ENCODE measurements at places on chromosomes 5 and 9.

DNA sequence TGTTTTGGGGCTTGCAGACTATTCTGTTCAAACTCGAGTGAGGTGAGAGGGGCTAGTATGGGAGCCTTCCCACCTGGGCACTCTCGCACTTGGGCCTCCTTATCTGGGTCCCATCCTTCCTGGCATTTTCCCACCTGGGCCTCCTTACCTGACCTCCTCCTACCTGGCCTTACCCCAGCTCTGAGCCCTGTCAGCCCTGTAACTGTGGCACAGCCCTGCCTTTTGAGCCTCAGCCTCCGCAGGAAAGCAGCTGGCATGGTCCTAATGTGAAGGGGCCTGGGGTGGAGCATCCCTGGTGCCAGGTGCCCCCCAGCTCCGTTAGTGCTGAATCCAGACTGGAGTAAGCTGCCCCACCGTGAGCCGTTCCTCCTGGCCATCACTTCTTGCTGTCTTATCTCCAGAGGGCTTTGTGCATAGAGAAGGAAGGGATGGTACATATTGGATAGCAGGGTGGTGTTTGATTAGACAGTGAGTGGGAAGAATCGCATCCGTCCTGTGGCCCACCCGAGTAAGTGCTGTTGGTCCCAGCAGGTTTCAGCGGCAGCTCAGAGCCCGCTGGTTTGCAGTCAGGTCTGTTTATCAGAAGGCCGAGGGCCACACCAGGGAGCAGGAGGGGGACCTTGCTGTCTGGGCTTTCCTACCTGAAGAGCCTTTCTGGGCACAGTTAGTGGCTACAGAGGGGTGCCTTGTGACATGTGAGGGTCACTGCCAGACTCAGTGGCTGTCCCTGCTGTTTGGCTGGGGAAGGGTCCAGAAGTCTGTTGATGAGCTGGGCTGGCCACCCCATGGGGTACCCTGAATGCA, 76.5 kb downstream of the WNK2 start:
- no peak for DNase-seq

DNA sequence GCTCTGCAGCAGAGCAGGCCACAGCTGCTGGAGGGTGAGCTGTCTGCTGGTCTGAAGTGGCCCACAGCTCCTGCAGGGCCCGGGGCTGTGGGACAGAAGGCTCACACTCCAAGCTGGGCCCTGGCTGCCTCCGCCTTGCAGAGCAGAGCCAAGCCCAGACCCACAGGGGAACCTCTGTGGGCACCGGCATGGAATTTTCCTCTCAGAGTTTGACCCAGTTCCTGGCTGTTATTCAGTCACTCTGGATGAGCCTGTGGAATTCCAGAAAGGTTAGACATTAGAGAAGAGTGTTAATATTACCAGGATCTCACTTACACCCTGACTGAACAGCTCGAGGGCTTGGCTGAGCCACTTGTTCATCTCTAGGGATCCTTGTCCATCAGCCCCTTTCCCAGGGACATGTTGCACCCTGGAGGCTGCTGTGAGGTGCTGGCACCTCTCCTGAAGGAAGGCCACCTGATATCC, 17.5 kb downstream of the IL9 start:
- no peak for DNase-seq

DNA sequence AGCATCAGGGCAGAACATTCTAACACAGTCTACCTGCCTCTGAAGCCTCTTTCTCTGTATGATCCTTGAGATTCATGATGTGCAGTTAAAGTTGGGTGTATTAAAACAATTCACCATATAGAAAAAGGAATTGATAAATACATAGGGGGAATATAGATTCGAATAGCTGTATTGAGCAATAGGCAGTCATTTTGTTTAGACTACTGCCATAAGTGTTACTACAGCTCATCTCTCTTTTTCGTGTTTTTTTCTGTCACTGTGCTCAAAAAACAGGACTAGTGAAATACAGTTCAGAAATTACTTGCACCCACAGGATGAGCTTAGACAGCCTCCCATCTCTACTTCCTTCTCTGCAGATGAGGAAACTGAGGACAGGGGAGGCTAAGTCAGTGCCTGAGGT, 144.6 kb upstream of the FBN2 start:
- DNase-seq = no peak

DNA sequence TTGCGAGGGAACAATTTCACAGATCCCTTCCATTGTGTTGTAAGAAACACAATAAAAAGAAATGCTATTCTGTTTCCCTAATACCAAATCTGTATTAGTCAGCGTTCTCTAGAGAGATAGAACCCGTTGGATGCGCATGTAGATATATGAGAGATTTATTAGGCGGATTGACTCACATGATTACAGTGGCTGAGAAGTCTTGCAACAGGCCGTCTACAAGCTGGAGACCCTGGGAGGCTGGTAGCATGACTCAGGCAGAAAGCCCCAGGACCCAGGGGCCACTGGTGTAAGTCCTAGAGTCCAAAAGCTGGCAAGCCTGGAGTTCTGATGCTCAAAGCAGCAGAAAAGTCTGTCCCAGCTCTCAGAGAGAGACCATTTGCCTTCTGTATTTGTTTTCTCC, 18.4 kb upstream of the IL17B start:
- no peak for DNase-seq

- DNase-seq = no peak
Measured at GRCh38 chr5:82809420-82810143, 267.6 kb downstream of the TMEM167A start.

DNA sequence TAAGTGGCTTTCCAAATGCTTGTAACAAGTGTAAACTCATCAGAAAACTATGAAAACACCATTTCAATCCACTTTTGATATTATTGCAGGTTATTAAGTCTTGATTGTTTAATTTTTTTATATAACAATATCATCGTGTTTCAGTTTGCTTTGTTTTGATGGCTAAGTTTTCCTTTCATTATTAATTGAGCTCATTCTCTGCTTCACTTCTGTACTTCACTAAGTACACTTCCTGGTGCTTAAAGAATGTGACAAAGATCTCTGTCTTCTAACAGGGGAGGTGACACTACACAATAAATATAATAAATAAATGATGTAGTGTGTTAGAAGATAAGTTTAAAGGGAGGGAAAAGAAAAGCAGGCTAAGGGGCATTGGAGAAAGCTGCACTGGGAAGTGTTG, 13.0 kb upstream of the RAD23B start:
- DNase-seq = no peak

GRCh38 chr9:32581512-32582143, 8.7 kb upstream of the NDUFB6 start:
- DNase-seq = no peak

DNA sequence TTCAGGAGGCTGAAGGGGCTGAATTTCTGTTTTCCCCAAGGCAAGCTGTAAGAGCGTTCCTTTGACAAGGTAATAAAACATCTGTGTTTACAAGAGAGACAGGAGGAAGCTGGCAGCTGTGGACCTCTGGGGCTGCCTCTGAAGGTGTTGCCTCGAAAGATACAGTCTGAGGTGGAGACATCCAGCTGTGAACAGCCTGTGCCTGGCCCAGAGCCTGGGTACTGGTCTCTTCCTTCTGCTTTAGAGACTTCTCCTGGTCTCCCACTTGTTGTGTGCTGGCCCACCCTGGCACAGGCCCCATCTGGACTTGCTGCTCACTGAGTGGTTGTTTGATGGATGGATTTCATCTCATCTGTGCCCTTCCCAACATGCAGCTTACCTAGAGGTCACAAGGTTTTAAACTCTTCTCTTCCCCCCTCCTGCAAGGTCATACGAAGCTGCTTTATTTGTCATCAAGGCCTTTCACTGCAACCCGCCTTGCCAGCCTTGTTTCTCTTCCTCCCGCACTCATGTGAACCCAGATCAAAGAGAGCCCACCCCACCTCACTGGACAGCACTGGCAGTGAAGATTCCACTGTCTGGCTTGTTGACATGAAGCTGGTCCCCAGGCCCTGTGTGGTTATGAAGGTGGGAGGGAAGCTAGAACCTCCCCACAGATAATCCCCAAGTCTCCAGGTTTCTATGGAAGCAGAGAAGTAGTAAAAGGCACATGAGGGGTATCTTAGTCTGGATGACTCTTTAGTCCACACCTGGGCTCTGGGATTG, 35.0 kb upstream of the ALDH1B1 start:
- DNase-seq = no peak

DNA sequence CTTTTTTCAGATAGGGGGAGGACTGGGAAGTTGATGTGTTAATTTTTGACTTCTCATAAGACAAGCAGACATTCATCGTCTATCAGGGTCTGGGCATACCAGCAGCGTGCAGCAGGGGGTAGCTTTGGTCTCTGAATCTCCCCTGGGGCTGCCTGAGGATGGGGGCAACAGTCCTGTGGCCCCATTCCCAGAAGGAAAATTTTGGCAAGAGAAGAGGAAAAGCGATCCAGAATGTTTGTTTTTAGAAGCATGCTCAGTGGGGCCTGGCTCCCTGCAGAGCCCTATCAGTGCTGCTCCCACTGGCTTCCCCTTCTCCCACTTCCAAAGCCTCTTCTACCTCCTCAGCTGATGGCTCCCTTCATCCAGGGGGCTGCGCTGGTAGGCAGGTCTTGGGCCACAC, 194.8 kb upstream of the IL12B start:
- DNase-seq = no peak

DNA sequence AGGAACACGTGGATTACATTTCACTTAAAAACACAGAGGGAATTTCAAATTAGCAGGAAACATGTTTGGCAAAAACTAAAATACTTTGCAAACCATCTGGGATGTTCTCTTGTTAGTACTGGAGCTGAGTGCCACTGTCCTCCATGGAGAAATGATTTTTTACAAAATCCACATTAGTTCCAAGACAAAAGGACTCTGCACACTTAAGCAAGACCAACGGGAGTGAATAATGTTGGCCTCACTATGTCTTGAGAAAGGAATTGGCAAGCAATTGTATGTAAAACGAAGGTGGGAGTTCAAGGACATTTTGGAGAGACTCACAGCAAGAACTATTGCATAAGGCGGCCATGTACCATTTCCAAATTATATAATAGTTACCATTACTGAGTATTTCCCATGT, 547.5 kb downstream of the EBF1 start:
- DNase-seq = no peak

GRCh38 chr5:32504989-32505596, 60.6 kb upstream of the ZFR start:
- no peak for DNase-seq

GRCh38 chr5:22928821-22929482, 75.8 kb upstream of the CDH12 start:
- no peak for DNase-seq

- no peak for DNase-seq
Measured at GRCh38 chr5:168286386-168286785, 5.1 kb upstream of the WWC1 start.

GRCh38 chr9:92476962-92477361, 5.3 kb downstream of the ASPN start:
- DNase-seq = no peak

- DNase-seq = no peak
Measured at GRCh38 chr9:20023210-20023905, 234.5 kb upstream of the SLC24A2 start.

- DNase-seq = no peak
Measured at GRCh38 chr5:155049569-155050383, 36.2 kb downstream of the KIF4B start.

GRCh38 chr5:76278261-76278789, 124.8 kb upstream of the IQGAP2 start:
- no peak for DNase-seq

GRCh38 chr5:42403236-42403635, 20.0 kb upstream of the GHR start:
- no peak for DNase-seq

DNA sequence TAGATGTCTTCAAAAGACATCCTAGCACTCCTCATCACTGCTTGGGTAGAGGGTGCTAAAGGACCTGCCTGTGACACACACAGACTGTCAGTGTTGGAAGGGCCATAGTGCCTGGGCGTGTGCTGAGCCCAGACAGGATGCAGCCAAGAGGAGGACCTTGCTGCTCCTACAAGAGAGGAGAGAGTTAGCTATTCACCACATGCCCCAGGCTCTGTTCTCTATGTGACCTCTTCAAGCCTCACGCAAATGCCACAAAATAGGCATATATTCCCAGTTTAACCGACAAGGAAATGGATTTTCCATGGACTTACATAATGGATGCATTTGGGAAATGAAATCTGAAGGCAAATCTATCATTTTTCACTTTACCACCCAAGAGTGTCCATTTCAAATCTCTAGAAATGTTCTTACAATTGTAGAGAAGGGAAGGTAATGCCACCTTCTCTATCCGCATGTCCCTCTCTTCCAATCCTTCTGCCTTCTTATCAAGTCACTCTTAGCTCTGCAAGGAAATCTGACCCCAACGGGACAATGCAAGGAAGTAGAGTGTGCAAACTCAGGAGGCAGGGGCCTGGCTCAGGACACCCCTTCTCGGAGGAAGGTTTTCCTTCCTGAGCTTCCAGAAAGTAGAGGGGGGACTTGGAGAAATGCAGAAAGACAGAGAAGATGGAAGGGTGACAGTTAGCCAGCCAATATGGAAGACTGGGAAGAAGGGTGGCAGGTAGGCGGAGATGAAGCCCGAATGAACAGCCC, 49.5 kb downstream of the TRIM32 start:
- DNase-seq = no peak
